ENCODE measurements at places on chromosomes 11 and 22.
A peak's percentile ranks its signal among the peaks of the same experiment; 100 is the strongest.

GRCh38 chr11:67279589-67280340 is 9.3 kb upstream of the ANKRD13D start:
- H3K27ac ChIP-seq, result peak overlapping the region; percentile 89
- H3K27me3 ChIP-seq, result no peaks in the 10 kb centered on the region
- peaks cover 69% of the 10 kb centered on the region for H3K36me3 ChIP-seq
- DNase-seq, result no peak
- H3K4me1 ChIP-seq, result peaks cover 43% of the 10 kb centered on the region

- H3K27ac ChIP-seq, result no peak overlapping the region
- peak overlapping the region; percentile 7 for H3K4me3 ChIP-seq
- H3K36me3 ChIP-seq, result no peaks in the 10 kb centered on the region
- H3K27me3 ChIP-seq, result no peaks in the 10 kb centered on the region
- DNase-seq, result no peak
Measured at GRCh38 chr11:95714843-95715776, 74.5 kb downstream of the FAM76B start.

DNA sequence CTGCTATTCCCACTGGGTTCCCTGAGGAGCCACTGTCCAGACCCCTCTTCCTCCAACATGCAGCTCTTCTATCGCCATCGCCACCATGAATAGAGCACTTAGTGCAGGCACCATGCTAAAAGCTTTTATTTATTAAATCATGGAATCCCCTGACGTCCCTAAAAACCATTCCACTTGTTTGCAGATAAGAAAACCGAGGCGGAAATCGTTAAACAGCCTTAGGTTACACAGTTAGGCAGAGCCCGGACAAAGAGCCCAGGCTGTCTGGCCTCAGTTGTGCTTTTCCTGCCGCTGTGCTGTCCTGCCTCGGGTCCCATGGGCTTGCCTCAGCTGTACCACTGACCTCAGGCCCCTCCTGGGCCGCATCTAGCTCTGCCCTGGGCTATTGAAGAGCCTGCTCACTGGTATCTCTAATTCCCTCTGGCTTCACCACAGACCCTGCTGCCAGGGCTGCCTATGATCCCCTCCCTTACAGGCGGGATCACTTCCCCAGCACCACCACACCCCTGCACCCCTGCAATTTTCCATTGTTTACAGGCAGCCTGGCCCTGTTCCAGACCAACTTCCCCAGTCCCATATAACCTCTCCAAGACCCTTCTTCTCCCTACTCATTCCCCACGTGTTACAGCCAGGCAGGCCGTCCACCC is 13.0 kb upstream of the TUB start:
- peaks cover 4% of the 10 kb centered on the region for H3K27me3 ChIP-seq
- no peaks in the 10 kb centered on the region for H3K36me3 ChIP-seq
- DNase-seq, result no peak
- no peaks in the 10 kb centered on the region for H3K4me1 ChIP-seq

DNA sequence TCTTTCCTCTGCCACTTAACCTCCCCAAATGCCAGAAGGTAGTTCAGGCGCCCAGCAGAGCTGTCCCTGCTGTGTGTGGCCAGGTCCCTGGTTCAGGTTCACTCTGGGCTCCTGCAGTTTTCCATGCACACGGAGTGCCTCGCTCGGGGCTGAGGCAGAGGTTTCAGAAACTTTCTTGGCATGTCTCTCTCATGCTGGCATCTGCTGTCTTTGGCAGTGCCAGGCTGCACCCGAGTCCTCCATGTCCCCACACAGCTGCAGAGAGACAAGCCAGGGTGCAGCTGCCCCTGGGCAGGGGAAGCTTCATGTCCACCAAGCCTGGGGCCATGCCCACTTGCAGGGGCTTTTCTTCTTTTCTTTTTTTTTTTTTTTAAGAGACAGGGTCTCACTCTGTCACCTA is 7.0 kb upstream of the NEFH start:
- H3K4me1 ChIP-seq, result peaks cover 3% of the 10 kb centered on the region
- H3K27ac ChIP-seq, result no peak overlapping the region
- H3K4me3 ChIP-seq, result no peak overlapping the region
- DNase-seq, result no peak
- no peaks in the 10 kb centered on the region for H3K36me3 ChIP-seq
- peaks cover 16% of the 10 kb centered on the region for H3K27me3 ChIP-seq

DNA sequence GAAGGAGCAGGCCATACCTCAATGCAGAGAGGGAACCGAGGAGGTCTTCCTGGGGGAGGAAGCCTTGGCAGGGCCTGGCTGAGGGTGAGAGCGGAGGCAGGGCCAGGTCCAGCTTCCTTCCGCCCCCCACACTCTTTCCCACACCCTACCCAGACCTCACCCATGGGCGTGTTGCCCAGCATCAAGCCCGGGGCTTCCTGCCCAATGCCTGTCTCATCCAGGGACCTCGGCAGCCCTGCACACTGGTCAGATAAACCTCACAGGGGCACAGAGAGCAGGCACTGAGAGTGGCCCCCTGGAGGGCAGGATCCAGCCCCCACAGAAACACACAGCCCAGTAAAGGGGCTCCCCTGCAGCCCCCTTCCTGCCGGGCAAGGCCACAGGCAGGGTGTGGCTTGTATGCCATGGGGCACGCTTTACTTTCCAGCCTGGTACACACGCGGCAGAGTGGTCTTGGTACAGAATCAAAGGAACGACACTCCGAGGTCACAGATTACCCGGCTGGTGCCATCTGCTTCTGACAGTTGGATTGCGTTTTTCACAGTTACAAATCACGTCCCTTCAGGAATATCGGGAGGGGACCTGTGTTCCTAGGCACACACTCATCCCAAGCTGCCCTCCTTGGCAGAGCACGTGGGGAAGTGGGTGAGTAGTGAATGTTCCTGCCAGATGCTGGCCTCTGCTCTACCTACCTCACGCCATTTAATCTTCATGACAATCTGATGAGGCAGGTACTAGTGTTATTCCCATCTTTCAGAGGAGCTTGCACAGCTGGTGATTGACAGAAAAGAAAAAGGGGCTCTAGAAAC is 20.0 kb upstream of the CD5 start:
- peaks cover 9% of the 10 kb centered on the region for H3K36me3 ChIP-seq
- DNase-seq, result no peak
- H3K4me3 ChIP-seq, result peak overlapping the region; percentile 90

DNA sequence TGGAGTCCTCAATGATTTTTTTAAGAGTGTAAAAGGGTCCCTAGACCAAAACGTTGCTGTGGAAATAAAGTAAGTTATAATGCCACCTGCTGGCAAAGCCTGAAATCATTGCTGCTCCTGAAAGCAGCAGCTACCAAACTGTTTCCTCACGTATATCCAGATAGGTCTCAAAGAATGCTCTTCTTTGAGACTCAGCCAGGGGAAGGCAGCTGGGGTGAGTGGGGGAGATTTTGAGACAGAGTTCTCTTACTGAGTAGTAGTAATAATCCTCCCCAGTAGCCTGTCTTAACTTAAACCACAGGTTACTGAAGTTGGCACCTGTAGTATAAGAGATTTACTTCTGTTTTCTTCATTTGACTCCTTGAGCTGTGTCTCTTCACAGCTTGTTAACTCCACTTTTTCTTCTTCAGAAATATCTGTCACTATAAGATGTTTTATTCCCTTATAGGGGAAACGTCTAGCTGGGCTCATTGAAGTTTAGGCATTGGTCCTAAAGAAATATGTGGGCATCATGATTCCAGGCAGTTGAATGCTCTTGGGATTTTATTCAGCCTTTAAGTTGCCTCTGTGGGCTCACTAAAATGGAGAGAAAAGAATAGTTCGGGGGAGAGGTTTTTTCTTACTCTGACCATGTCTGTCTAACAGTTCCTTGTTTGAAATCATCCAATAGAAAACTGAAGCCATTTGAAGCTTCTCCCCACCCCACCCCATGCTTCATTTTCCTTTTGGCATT is 77.9 kb downstream of the BTBD10 start:
- no peak for DNase-seq
- no peaks in the 10 kb centered on the region for H3K27me3 ChIP-seq
- H3K4me1 ChIP-seq, result peaks cover 4% of the 10 kb centered on the region
- no peak overlapping the region for H3K4me3 ChIP-seq

GRCh38 chr11:86511086-86511551 is 136.4 kb downstream of the CCDC81 start:
- no peaks in the 10 kb centered on the region for H3K36me3 ChIP-seq
- H3K4me3 ChIP-seq, result no peak overlapping the region
- H3K27ac ChIP-seq, result no peak overlapping the region
- DNase-seq, result no peak
- peaks cover under 1% of the 10 kb centered on the region for H3K27me3 ChIP-seq
- H3K4me1 ChIP-seq, result no peaks in the 10 kb centered on the region

- no peaks in the 10 kb centered on the region for H3K36me3 ChIP-seq
- peaks cover 12% of the 10 kb centered on the region for H3K4me1 ChIP-seq
- no peak overlapping the region for H3K4me3 ChIP-seq
- no peak overlapping the region for H3K27ac ChIP-seq
- peaks cover 58% of the 10 kb centered on the region for H3K27me3 ChIP-seq
Measured at GRCh38 chr11:33000181-33000580, 15.5 kb upstream of the DEPDC7 start.

DNA sequence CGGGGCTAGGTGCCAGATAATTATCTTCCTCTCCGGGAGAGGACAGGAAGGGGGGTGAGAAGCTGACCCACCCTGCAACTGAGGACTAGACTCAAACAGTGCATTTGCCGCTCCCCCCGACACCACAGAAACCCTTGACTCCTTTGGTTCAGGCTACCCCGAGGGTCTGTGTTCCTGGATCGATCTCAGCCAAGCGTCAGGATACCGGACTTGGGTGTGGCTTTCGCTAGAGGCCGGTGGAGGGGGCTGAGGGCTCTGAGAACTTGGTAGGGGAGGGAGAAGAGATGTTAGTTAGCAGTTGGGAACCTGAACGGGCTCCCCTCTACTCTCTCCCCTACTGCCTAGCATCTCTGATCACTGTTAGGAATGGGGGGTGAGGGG is 840 bp downstream of the SEZ6L start:
- H3K4me3 ChIP-seq, result no peak overlapping the region
- H3K36me3 ChIP-seq, result no peaks in the 10 kb centered on the region
- no peak overlapping the region for H3K27ac ChIP-seq
- H3K27me3 ChIP-seq, result peaks cover 55% of the 10 kb centered on the region
- no peak for DNase-seq
- no peaks in the 10 kb centered on the region for H3K4me1 ChIP-seq

DNA sequence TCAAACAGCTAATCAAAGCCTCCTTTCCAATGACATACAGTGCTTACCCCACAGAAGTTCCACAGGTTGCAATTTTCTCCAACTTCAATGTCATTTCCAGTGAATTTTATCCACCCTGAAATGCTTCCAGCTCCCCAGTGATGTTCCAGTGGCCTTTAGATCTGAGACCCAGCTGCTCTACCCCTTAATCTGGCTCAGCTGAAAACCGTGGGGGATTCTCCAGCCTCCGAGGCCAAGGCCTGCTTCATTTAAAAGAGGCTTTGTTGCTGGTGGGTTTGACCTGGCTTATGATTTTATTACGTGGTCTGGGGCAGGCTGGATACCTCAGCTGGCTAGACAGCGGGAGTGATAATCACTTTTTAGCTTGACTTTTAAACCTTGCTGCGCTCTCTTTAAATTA is 10.9 kb downstream of the HEPHL1 start:
- no peak overlapping the region for H3K4me3 ChIP-seq
- no peaks in the 10 kb centered on the region for H3K4me1 ChIP-seq
- H3K27ac ChIP-seq, result no peak overlapping the region
- no peak for DNase-seq
- H3K27me3 ChIP-seq, result no peaks in the 10 kb centered on the region
- no peaks in the 10 kb centered on the region for H3K36me3 ChIP-seq

Measured in T-helper 2 cell treated with Interferon-gamma antibody and Interleukin-4, amounts not matched to agents 5 μg/mL and 100 μg/mL, for 36 hours (primary cell).